ENCODE measurements at places on chromosomes 5 and 9. TPM values are rescaled to one million over a fixed set of nuclear protein-coding genes. Genes with fewer than 3 reads are reported as not detected.

DNA sequence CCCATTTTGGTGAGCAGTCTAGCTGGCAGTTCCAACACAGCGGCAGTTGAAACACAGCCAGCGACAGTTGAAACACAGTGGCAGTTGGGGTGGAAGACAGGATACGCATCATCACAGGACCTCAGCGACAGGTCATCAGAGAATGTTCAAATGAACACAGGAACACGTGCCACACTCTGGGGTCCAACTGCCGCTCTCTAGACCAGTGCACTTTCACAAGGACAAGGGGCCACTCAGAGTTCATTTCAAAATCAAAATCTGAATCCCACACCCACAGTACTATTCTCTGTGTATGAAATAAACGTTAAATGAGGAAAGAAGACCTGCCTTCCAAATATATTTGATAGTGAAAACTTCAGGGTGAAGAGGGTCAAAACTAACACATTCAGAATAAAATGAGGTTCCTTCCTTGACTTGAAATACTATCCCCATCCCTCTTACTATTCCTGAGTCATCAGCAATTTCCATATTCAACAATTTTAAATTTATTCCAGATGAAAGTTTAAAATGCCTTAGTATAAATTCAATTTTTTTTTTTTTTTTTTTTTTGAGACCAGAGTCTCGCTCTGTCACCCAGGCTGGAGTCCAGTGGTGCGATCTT, 53.0 kb upstream of the SIMC1 start:
- DNase-seq, result no peak

DNA sequence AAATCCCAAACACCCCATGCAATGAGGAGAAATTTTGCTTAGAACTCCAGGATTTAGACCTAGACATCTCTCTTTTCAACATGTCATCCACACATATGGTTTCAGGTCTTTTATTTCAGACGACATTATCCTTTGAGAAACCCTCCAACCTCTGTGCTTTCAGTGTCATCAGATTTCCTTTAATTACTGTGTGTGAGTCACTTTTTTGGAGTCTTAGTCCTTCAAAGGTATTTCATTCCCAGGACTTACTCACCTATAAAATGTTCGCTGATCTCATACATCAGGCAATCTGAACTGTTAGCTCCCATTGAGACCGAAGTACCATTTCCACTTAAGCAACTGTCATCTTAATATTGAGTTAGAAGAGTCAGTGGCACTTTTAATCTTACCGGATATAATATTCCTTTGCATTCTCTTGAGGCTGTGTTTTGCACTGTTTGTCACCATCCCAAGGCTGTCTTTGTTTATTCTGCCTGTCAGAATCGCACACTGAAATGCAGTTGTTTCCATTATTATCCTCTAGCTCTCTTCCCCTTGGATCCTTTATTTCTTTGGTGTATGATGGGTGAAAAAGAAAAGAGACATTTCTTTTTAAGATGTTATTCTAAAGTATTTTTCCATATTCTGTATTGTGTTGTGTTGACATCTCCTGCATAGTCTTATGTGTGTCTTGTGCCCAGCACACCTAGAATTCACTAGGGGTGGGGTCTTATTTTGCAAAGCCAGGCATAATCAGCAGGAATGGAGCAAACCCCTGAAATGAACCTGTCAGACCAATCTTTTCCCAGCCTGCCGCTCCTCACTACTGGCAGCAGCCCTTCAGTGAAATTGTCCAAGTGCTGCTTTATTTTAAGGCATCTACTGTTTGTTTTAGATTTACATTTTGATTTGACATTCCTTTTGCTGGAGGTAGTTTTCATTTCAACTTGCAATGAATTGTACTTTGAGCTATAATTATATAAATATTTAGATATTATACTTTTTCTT, 155.4 kb downstream of the PAM start:
- DNase-seq, result peak; percentile 81

Gene TIMD4
- not detected for total RNA-seq

- DNase-seq, result no peak
Observed at GRCh38 chr9:19471737-19472648, 63.2 kb downstream of the ACER2 start.

DNA sequence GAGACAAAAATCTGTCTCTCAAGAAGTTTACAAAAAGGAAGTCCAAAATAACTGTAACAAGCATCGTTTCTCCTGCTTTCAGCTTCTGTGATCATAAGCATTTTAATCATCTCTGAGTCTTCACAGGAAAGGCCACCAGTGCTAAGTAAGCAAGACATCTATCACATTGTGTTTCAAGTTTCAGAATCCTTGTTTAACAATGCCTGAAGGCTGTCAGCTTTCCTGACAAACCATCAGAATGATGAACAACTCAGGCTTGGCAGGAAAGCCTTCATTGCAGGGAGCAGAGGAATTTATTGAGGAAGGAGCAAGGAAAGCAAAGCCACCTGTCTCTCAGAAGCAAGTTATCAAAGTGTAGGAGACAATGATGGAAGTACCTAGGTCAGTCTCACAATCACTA, 143.5 kb upstream of the DAPK1 start:
- DNase-seq, result no peak

DNA sequence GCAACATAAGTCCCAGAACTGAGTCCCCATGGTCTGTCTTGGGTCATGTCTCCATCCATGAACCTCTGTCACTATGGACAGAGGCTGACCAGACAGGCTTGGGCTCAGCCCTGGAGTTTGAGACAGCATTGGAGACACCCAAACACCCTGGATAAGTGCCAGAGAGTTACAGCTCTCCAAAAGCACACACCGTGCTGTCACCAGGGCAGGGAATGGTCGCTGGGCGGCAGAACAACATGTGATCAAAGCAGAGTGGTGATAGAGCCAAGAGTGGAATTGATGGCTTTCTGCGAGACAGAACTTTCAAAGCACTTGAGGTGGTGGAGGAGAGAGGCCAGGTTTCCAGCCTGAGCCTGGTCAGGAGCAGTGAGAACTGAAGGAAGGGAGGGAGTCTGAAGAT, 50.1 kb downstream of the DRD1 start:
- DNase-seq, result no peak

Gene NREP
- total RNA-seq, result 154 TPM

GRCh38 chr5:170761048-170761707, 22.3 kb upstream of the GABRP start:
- no peak for DNase-seq

- DNase-seq, result no peak
Observed at GRCh38 chr5:86757824-86758223, 140.1 kb downstream of the COX7C start.

- DNase-seq, result no peak
Observed at GRCh38 chr9:134442486-134443173, 116.4 kb downstream of the RXRA start.

Gene INSYN2B
- 0.17 TPM for total RNA-seq

DNA sequence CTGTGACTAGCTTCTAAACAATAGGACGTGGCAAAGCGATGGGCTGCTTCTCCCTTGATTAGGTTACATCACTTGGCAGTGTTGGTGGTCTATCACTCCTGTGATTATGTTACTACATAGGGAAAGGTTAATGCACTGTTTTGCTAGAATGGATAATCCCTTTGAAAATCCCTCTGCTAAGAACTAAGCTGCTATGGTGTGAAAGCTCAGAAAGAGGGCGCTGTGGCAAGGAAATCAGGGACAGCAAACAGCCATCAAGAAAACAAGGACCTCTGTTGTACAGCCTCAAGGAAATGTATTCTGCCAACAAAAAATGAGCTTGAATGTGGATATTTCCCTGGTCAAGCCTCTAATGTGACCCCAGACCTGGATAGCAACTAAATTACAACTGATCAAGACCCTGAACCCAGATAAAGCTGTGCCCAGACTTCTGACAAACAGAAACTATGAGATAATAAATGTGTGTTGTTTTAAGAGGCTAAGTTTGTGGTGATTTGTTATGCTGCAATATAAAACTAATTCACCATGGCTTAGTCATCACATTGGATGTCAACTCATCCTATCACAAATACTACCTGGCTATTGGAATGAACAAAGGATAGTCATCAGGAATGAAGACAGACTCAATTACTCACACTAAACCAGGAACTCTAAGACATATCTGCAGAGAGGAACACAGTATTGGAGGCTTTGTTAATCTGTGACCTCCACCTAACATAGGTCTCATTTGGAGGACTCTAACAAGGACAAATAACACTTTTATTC, 1215.9 kb downstream of the EFNA5 start:
- DNase-seq, result peak; percentile 42

GRCh38 chr5:95124731-95125130, 160.2 kb downstream of the MCTP1 start:
- no peak for DNase-seq

Gene EQTN
- not detected for total RNA-seq

DNA sequence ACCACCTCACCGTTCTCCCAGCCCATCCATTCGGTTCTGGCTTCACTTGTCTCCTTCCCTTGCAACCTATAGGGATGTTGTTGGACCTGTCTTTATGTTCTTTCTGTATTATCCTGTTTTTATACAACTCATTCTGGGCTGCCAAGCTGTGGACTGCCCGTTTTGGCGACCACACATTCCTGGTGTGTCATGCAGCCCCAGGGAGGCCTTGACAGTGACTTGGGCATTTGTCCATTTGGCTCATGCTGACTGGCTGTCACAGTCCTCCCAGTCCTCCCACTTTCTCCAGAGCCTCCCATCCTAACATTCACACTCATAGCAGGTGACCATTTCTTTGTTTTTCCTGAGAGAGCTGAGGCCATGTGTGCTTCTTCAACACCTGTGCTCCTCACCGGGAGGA, 136.4 kb downstream of the SLF1 start:
- no peak for DNase-seq
